ENCODE measurements at places on chromosomes 1 and 21.

DNA sequence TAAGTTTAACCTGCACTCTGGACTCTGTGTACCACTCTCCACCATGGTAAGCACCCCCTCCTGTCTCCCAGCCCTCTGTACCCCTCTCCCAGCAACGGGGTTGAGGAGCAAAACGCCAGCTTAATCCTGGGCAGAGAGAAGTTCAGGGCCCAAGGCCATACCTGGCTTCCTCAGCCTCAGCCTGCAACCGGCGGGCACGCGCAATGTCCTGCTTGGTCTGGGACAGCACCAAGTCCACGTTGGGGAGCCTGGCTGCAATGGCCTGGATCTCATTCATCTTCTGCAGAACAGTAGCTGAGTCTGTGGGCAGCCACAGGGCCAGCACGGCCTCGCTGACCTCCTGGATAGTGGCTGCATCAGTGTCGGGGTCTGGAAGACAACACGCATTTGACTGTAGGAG, 33.9 kb downstream of the LAMB3 start:
- no peak for DNase-seq

DNA sequence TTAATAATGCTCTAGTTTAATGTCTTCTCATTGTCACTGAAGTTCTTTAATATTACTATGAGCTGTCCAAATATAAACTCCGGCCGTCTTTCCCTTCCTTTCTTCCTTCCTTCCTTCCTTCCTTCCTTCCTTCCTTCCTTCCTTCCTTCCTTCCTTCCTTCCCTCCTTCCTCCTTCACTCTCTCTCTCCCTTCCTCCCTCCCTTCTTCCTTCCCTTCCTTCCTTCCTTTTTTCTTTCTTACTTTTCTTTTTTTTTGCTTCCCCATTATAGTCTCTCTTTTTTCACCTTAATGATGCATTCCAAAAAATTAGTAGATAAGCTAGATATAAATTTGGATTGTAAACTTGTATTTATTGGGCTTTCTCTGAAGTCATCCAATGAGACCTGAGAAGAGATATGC, 431.0 kb upstream of the ADGRL4 start:
- no peak for DNase-seq

- no peak for DNase-seq
These were observed 20.1 kb downstream of the NPHP4 start for GRCh38 chr1:5972198-5972520.

DNA sequence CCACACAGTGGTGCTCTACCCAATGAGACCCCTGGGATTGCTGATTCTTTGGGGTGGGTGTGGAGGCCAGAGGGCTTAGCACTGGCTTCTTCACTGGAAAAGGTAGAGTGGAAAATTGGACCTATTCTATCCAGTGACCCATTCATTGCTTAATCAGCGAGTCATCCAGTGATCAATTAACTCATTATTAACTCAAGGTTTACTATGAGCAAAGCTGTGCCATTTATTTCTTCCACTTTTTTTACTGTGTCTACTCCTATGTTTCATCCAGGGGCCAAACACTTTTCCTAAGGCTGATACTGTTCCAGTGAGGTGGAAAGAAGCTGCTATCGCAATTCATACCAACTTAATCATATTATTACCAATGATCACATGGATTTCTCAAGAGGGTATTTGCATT, 363.9 kb downstream of the RPS6KC1 start:
- DNase-seq, result no peak

GRCh38 chr21:24110846-24111245, 1496.4 kb downstream of the MRPL39 start:
- DNase-seq, result no peak

DNA sequence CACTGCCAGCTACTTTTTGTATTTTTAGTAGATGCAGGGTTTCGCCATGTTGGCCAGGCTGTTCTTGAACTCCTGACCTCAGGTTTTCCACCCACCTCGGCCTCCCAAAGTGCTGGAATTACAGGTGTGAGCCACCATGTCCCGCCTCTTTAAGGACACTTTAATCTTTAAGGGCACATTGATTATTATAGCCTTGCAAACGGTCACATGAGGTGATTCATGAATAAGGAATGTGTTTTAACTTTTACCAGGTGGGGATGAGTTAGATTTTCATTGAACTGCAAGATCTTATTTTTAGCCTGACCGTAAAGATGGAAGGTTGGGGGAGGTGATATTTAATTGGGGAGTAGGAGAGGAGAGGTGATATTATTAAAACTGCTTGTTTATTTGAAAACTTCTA, 61.9 kb downstream of the TBCE start:
- no peak for DNase-seq

DNA sequence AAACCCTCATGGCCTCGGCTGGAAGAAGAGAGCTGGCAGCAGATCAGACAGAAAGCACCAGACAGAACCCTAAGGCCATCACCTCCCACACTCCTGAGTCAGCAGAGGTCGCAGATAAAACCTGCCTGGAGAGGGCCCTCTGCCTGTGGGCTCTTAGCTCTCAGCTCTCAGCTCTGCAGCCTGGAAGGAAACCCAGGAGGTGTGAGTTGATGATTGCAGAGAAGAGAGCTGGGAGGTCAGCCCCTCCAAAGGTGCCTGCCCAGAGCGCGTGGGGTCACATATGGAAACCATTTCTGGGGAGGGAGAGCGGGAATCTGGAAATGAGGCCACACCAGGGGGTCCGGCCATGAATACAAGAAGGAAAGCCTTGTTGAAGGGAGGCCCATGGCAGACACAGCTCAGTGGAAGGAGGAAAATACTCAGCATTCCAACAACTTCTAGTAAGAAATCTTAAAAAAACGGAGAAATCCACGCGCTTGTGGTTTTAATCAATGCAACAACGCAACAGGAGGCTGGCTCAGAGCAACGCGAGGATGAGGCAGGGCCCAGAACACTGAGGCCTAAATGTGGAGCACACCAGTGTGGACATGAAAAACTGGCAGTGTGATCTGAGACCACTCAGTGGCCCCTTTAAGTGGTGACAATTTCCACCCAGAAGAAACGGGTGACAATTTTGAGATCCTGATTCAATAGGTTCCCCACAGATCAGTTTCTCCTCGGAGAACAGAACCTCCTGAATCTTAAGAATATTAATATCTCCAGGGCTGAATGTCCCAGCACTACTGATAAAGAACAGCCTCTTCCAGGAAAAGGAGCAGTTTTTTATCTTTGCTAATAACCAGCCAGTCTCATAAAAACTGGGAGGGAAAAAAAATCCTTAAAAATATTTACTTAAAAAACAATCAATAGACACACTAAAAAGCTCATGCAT, 45.7 kb downstream of the PSMG1 start:
- no peak for DNase-seq

DNA sequence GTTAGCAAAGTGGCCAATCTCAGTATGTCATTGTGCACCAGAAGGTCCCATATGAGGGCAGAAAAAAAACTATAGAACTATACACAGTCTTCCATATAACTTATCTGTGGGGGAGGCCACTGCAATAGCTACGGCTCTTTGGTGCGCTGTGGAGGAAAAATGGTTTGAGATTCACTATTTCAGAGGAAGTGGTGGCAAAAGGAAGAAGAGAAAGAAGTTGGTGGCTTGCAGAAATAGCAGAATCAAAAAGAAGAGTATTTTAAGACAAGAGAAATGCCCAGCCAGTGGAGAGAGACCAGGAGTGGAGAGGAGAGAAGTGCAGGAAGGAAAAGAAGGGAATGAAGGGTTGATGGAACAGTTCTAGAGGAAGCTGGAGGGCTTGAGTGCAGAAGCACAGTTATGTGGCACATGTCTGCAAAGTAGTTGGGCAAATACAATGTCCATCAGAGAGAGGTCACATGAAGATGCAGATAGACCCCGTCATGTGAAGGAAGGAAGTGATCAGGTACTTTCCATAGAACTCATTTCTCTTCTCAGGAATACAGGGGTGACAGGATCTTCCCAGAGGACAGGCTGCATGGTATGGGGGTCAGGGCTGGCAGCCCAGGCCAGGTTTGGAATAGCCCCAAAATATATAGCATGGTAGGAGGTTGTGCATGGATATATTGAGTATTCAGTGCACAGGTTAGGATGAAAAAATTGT, 64.6 kb downstream of the RUNX1 start:
- DNase-seq, result no peak

GRCh38 chr1:160114085-160114484, 1.5 kb upstream of the ATP1A2 start:
- no peak for DNase-seq

GRCh38 chr1:77859248-77859647, 29.2 kb upstream of the NEXN start:
- DNase-seq, result no peak

- DNase-seq, result peak; percentile 75
These were observed 9.0 kb downstream of the FAM20B start for GRCh38 chr1:179034720-179035119.

- DNase-seq, result no peak
These were observed 31.8 kb downstream of the LRRC52 start for GRCh38 chr1:165575468-165576099.

- DNase-seq, result no peak
These were observed 1321.2 kb downstream of the NCAM2 start for GRCh38 chr21:22319435-22319834.

DNA sequence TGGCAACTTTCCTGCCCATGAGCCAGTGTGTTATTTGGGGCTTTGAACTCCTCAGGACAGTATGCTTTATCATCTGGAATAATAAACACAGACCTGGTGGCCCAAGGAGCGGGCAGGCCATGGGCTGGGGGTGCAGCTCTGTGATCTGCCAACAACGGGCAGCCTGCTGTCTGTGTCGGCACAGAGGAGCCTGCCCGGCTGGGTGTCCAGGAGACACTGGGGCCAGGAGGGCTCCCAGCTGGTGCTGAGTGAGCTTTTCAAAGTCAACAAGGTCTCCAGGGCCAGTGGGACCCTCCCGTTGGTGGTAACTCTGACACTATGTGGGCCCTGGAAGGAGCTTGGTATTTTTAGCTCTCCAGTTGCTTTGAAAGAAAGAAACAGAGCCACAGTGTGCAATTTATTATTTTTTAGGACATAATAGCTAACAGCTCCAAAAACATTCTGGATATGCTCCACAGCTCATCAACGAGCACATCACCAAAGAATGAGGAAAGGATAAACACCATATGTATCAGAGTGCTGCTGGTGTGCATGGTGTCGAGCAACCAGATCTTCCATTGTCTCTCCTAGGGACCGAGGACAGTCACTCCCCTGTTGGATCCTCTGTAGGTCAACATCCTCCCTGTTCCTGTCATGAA, 488.7 kb upstream of the USP24 start:
- no peak for DNase-seq

- no peak for DNase-seq
These were observed 1433.1 kb downstream of the PLA2G4A start for GRCh38 chr1:188261849-188262248.

DNA sequence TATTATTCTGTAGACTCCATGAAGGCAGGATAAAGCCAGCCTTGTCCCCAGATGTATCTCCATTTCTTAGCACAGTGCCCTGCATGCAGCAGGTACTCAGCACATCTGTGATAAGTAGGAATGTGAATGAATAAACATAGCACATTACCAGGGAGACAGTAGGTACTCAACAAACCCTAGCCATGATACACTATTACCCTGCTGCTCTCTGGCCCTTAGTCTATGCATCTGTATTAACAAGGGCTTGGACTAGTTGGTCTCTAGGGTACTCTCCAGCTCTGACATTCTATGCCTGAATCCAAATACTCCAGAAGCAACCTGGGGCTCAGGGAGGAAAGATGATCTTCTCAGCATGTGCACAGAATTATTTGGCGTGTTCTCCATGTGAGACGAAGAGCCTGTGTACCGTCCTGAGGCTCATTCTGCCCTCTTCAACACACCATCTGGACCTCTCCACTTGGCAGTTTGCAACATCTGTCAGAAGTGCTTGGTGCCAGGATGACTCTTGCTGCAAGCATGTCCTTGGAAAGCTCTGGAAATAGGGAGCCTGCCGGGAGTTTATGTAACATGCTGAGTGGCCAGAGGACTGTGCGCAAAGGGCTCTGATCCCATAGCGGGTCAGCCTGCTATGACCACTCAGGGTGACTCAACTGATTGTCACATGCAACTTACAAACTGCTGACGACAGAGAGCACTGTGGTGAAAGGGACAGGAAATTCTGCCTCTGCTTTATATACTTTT, 228.2 kb upstream of the USP24 start:
- no peak for DNase-seq

GRCh38 chr1:69163779-69164178, 403.9 kb upstream of the LRRC7 start:
- no peak for DNase-seq

- DNase-seq, result no peak
These were observed 34.9 kb downstream of the UBIAD1 start for GRCh38 chr1:11307852-11308251.

DNA sequence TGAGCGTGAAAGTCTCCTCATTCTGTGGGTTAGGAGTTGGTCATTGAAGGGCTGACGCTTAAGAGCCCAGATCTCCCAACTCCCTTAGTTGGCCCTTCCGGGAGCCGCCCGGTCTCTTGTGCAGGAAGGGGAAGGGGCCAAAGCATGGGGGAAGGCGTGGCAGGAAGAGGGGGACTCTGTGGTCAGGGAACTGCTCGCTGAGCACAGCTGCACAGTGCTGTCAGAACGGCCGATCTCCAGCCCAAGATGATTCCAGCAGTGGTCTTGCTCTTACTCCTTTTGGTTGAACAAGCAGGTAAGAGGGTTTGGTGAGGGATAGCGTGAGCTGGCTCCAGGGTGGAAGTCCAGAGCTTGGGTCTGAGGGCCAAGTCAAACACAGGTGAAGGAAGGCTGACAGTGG, at the start of gene FCER1G:
Gene FCER1G, plus strand, starts transcription at position 220 of the 400 bp plus-strand sequence. Its CDS starts 27 bp downstream, at position 247.
- DNase-seq, result no peak

DNA sequence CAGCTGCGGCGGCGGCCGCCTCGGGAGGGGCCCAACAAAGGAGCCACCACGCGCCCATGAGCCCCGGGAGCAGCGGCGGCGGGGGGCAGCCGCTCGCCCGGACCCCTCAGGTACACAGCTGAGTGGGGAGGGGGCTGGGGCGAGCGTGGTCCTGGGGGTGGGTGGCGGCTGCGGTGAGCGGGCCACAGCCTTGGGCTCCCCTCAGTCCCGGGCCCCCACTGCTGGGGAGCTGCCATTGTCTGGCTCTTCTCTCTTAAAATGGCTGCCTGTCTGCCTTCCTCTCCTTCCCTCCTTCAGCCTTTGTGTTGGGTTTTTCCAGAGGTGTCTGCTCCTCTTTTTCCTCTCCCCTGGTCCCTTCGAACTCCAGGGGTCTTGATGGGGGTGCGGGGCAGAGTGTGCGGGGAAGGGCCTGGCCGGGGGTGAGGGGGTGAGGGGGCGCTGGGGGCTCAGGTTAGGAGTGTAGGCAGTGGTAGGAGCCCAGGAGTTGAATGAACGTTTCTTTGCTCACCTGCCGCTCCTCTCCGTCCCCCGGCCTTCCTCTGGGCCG, 1.7 kb downstream of the ARID1A start:
- DNase-seq, result no peak

GRCh38 chr1:63590166-63590560, 3.0 kb upstream of the PGM1 start:
- DNase-seq, result no peak

DNA sequence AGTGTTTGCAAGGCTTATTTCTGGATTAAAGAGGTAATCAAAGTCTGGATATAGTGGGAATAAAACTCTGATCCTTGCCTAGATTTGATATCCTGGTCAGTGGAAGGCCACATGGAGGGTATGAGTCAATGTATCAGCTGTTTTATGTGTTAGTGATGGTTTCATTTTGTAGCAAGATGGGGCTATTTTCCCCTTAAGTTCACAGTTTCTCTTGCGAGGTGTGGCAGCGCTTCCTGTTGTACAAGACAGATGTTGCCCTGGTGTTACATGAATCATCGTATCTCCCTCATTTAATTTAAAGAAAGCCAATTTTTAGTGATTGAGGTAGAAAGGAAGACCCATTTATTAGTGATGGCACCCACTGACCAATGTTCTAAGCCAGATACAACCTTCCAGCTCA, 220.2 kb downstream of the DUSP10 start:
- DNase-seq, result no peak

GRCh38 chr1:29362764-29363163, 126.4 kb downstream of the PTPRU start:
- no peak for DNase-seq

GRCh38 chr1:39142401-39143060, 62.0 kb upstream of the MACF1 start:
- DNase-seq, result no peak
